Esophagus muscularis mucosa (tissue), 4 donors: ENCODE measurements at places on chromosomes 6 and 20. TPM values are rescaled to one million over a fixed set of nuclear protein-coding genes. Genes with fewer than 3 reads are reported as not detected.

DNA sequence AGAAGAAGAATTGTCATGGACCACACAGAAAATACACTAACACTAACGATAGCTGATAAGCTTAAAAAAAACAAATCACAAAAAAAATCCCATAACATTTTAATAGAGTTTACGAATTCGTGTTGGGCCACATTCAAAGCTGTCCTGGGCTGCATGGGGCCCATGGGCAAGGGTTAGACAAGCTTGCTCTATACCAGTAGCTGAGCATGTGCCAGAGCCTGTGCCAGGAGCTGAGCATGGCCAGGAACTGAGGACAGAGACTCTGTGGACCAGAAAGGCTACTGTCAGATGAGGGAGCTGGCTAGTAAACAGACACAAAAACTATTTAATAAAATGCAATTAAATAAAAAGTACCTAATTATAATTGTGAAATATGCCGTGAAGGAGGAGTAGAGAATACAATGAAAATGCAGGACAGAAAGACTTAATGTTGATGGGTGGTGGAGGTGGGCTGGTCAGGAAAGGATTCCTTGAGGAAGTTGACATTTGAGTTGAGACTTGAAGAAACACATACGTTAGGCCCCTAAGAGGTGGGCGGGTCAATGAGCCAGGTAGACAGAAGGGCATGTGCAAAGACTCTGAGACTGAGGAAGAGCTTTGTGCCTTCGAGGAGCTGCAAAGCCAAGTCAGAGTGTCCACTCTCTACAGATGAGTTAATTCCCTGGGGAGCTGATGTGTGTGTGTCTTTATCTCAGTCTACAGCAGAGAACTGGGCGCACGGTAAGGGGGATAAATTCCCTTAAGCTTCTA lies 66.1 kb downstream of the JPH2 start:
- H3K27ac ChIP-seq = peak overlapping the region; percentile 69
- H3K4me1 ChIP-seq = peaks cover 92% of the 10 kb centered on the region
- H3K36me3 ChIP-seq = peaks cover 6% of the 10 kb centered on the region
- H3K4me3 ChIP-seq = no peak overlapping the region
- DNase-seq = no peak
- H3K27me3 ChIP-seq = peaks cover 4% of the 10 kb centered on the region

The LY6G5B gene
- 3.3 TPM for total RNA-seq

- no peak overlapping the region for H3K4me3 ChIP-seq
- H3K36me3 ChIP-seq = no peaks in the 10 kb centered on the region
- DNase-seq = peak; percentile 83
- no peak overlapping the region for H3K27ac ChIP-seq
- no peaks in the 10 kb centered on the region for H3K4me1 ChIP-seq
Measured at GRCh38 chr20:13294522-13294921, 73.4 kb downstream of the ISM1 start.

GRCh38 chr6:7604003-7604402 lies 14.0 kb downstream of the SNRNP48 start:
- no peaks in the 10 kb centered on the region for H3K4me1 ChIP-seq
- no peak overlapping the region for H3K27ac ChIP-seq
- H3K27me3 ChIP-seq = no peaks in the 10 kb centered on the region

The BANF2 gene
- total RNA-seq = not detected

GRCh38 chr6:107827541-107827940 lies 3.4 kb upstream of the SCML4 start:
- H3K4me1 ChIP-seq = no peaks in the 10 kb centered on the region
- peaks cover 8% of the 10 kb centered on the region for H3K27me3 ChIP-seq
- H3K27ac ChIP-seq = no peak overlapping the region
- no peak for DNase-seq
- H3K36me3 ChIP-seq = no peaks in the 10 kb centered on the region
